ENCODE measurements at places on chromosomes 7 and 10.

GRCh38 chr7:156735851-156736250 lies 95.3 kb downstream of the RNF32 start:
- DNase-seq = no peak

DNA sequence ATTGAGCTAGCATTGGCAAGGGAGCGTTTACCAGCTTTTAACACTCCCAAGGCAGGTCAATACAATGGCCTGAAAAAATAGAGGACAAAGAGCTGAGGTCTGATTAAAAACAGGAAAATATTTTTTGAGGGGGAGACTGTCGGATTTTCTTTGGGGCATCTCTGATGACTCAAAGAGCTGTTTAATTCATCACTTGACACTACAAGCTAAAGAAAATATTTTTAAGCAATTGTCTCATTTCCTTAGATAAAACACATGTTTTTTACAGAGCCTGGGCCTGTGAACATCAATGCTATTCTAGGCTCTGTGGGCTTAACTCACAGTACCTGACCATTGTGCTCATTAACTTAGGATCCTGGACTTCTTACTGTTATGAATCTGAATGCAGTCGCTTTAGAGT lies 100.8 kb downstream of the NRP1 start:
- no peak for DNase-seq

- no peak for DNase-seq
Observed at GRCh38 chr10:124000792-124001201, 92.6 kb downstream of the CHST15 start.

DNA sequence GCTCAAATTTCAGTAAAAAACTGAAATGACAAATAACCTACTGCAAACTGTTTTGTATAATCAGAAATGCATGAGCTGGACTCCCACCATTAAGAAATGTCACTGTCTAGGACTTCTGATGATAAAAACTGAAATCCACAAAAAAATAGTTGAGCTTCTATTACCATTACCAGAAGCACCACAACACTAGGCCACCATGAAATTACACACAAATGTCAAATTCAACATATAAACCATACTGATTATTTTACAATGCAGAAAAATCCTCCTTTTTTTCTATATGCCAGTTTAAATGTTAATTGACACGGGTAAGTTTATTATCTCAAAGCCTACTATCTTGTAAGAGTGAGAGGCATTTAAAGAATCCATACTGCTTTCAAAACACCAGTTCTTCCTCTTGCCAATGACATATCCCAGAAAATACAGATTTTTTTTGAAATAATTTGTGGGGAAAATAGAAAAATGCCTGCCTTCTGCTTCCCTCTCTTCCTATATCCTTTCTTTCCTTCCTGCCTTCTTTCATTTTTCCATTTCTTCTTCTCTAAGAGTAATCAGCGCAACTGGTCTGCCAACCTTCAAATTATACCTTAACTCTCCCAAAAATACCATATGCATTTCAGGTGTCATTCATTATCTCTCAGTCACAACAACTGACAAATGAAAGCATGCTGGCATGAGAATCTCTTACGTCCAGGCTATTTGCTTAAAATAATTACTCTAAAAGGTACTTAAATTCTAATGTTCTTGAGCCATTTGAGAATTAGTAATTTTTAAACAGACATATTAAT lies 12.3 kb downstream of the PDK4 start:
- DNase-seq = no peak

- DNase-seq = no peak
Observed at GRCh38 chr7:2023877-2024566, 208.7 kb downstream of the MAD1L1 start.

DNA sequence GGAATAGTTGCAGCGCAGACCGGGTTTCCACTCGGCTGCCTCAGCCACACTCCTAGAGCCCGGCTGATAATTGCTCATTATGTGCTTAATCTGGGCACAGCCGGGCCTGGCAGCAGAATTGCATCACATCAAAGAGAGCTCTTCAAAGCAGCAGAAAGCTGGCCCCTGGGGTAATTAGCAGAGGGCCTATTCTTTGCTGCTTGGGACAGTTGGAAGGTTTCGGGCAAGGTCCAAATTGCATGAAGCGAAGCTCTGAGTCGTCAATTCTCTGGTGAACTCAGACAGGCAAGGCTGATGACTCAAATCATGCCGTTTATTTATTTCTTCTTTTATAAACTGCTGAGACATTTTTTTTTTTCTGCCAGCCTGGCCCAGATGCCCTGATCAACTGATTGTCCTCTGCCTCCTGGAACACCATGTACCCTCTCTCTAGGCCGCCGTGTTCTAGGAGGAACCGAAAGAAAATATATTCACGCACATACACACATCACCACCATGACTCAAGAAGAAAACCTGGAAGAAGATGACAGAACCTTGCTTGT lies 242.2 kb downstream of the RAB11FIP2 start:
- DNase-seq = peak; percentile 44

- no peak for DNase-seq
Observed at GRCh38 chr7:80735330-80735729, 96.9 kb downstream of the CD36 start.

- no peak for DNase-seq
Observed at GRCh38 chr7:18540396-18540795, 44.8 kb downstream of the HDAC9 start.

DNA sequence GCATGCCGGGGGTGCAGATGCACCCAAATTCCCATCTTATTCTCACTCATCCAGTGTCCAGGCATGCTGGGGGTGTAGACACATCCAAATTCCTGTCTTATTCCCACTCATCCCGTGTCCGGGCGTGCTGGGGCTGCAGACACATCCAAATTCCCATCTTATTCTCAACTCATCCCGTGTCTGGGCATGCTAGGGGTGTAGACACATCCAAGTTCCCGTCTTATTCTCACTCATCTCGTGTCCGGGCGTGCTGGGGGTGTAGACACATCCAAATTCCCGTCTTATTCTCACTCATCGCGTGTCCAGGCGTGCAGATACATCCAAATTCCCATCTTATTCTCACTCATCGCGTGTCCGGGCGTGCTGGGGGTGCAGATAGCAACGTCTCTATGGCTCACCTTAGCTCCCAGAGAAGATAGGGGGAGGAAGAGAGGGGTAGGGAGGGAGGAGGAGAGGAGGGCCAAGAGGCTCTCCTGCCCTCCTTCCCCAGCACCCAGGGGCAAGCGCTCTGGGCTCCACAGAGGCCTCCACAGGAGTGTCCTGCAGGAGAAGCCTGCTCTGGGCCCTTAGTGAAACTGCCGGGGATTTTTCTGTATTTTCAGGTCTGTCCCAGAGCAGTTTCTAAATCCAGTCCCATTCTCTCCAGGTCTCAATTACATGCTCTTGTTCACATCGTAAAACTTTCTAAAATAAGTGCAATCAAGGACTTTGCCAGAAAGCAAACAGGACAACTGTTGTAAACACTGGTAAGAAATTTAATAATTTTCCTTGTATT lies 210.8 kb downstream of the DIP2C start:
- DNase-seq = no peak

- DNase-seq = no peak
Observed at GRCh38 chr7:155267436-155267835, 30.2 kb upstream of the INSIG1 start.

Measured in NCI-H446 (cell line).